ENCODE measurements at places on chromosomes 16 and 17. TPM values are rescaled to one million over a fixed set of nuclear protein-coding genes. Genes with fewer than 3 reads are reported as not detected.

- peak; percentile 60 for DNase-seq
Measured at GRCh38 chr17:8073627-8074484, 13.7 kb downstream of the ALOX12B start.

CIBAR2 gene
- not detected for total RNA-seq

GRCh38 chr16:88619859-88620815, 18.2 kb upstream of the IL17C start:
- peak; percentile 56 for DNase-seq

DNA sequence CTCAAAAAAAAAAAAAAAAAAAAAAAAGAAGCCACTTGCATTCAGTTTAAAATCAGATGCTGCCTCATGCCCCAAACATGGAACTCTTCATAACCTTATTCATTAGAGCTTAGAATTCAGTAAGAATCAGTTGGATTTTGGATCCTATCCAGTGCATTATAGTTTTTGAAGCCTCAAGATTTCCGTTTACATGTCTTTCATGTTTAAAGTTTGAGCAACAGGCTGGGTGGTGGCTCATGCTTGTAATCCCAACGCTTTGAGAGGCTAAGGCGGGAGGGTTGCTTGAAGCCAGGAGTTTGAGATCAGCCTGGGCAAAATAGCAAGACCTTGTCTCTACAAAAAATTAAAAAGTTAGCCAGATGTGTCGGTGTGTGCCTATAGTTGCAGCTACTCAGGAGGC, 55.0 kb downstream of the SNTB2 start:
- no peak for DNase-seq

GRCh38 chr17:63505341-63505740, 17.8 kb upstream of the KCNH6 start:
- DNase-seq, result no peak

All from mucosa of gallbladder (tissue), 1 donor.